ENCODE measurements at places on chromosomes 3 and 15. TPM values are rescaled to one million over a fixed set of nuclear protein-coding genes. Genes with fewer than 3 reads are reported as not detected.

Gene NOX5
- 0.19 TPM for total RNA-seq

Gene KCNMB2
- total RNA-seq: 2.8 TPM

Gene C3orf70
- 2.6 TPM for total RNA-seq

DNA sequence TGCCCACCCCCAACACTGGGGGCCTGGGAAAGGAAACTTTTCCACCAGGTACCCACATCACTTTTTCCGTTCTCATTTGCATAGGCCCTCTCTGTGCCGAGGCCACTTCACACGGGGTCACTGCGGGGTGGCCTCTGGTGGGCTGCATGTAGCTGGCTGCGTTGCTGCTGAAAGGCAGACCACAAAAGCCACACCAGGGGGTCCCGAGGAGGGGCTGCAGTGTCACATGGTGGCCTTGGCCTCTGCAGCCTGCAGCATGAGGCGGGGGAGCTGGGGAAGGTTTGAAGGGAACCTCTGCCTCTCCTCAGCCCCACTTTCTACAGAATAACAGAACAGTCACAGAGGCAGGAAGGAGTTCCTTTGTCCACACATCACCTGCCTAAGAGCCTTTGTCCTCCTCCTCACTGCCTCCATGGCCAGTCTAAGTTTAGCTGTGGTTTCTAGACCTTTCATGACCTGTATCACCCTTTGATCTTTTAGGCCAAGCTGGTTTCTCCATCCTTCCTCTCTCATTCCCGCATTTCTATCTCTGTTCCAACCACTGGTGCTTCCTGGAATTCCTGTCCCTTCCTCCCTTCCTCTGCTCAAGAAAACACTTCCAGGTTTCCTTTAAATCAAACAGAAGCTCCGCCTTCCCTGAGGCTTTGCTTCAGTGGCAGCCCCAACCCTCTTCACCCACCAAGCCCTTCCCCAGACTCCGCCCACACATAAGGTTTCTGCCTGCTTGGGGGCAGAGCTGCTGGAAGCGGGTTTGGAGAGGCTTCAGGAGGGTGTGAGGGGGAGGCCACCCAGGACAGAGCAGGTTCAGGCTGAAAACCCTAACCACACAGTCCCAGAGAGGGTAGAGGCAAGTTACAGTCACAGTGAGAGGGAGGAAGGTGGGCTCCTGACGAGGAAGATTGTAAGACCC, 150.7 kb upstream of the TLE3 start:
- no peak for DNase-seq
- H3K27ac ChIP-seq: no peak overlapping the region
- H3K4me1 ChIP-seq: no peaks in the 10 kb centered on the region
- no peaks in the 10 kb centered on the region for H3K36me3 ChIP-seq

DNA sequence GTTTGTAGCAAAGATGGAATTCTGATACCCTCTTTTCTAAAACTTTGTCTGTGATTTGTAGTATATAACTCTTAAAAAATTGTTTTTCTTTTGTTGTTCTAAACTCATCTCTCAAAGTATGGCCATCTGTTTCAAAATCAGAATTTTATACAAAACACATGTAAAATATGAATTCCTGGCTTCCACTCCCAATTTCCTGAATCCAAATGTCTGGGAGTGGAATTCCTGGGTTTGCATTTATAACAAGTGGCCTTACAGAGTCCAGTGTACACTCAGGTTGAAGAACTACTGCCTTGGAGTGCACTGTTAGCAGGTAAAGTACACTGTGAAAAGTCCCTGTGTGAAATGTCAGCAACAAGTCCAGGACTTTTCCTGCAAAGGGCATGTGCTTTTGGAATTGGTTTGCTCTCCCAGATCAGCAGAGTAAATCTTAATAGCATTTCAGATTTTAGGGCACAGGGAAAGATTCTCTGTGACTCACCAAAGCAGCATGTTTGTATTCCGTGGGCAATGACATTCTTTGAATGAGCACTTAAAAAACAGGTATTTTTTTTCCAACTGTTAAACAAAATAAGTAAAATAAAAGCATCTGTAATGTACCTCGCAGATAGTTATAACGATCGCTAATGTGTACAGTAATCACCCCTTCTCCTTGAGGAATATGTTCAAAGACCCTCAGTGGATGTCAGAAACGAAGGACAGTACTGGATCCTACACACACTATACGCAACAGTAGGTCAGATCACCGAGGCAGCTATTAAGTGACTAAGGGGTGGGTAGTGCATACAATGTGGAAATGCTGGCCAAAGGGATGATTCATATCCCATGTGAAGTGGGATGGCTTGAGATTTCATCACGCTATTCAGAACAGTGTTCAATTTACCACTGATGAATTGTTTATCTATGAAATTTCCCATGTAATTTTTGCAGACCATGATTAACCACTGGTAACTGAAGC, 2.0 kb upstream of the CLDN16 start:
- no peaks in the 10 kb centered on the region for H3K36me3 ChIP-seq
- no peaks in the 10 kb centered on the region for H3K4me1 ChIP-seq
- H3K27me3 ChIP-seq: no peaks in the 10 kb centered on the region
- no peak overlapping the region for H3K27ac ChIP-seq
- H3K4me3 ChIP-seq: no peak overlapping the region

DNA sequence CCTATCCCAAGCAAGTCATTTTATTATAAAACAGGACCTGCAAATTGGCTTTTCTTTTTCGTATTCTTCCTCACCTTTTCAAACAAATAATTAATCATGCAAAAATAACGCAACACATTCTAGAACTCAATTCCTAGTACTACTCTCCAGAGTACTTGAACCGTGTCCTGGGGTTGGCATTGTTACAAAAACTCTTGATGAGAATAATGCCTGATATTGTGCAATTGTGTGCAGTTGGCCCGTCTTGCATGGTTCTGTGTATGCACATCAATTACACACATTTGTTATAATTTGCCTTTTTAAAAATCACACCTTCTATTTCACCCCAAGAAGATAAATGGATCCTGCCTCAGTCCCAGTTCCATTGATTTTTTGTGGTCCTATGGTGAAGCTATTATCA, 205.4 kb downstream of the EPHB1 start:
- no peaks in the 10 kb centered on the region for H3K27me3 ChIP-seq
- DNase-seq: no peak
- H3K4me3 ChIP-seq: no peak overlapping the region
- no peak overlapping the region for H3K27ac ChIP-seq
- no peaks in the 10 kb centered on the region for H3K36me3 ChIP-seq

DNA sequence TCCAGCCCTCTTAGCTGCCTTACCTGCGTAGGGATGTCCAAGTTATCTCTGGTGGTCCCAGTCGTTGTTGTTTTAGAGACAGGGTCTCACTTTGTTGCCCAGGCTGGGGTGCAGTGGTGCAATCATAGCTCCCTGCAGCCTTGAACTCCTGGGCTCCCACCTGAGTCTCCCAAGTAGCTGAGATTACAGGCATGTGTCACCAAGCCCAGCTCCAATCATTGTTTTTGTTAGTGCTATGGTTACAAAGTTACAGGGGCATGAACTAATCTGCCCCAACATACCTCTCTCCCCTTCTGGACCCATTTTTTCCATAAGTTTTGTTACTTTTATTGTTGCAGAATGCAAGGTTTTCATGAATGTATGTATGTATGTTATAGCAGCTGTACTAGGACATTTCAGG, 54.7 kb downstream of the CTDSPL2 start:
- no peak overlapping the region for H3K4me3 ChIP-seq
- peaks cover 5% of the 10 kb centered on the region for H3K4me1 ChIP-seq
- H3K27ac ChIP-seq: no peak overlapping the region
- peaks cover 8% of the 10 kb centered on the region for H3K36me3 ChIP-seq
- no peak for DNase-seq
- H3K27me3 ChIP-seq: no peaks in the 10 kb centered on the region

GRCh38 chr3:37986479-37987314, 3.9 kb upstream of the VILL start:
- H3K27me3 ChIP-seq: no peaks in the 10 kb centered on the region
- H3K36me3 ChIP-seq: peaks cover 10% of the 10 kb centered on the region
- H3K27ac ChIP-seq: no peak overlapping the region
- H3K4me3 ChIP-seq: no peak overlapping the region
- DNase-seq: no peak
